Daoy (cell line): ENCODE measurements at places on chromosomes 3 and 15. TPM values are rescaled to one million over a fixed set of nuclear protein-coding genes. Genes with fewer than 3 reads are reported as not detected.

IGSF10 gene
- not detected in 2 replicates for total RNA-seq

CLDN16 gene
- 0.21 and 0.74 TPM in 2 replicates for total RNA-seq

AADACL2 gene
- not detected in 2 replicates for total RNA-seq

RTP1 gene
- not detected in 2 replicates for total RNA-seq

- no peak for DNase-seq
Measured at GRCh38 chr3:15298504-15298903, 33.9 kb downstream of the SH3BP5 start.

DNA sequence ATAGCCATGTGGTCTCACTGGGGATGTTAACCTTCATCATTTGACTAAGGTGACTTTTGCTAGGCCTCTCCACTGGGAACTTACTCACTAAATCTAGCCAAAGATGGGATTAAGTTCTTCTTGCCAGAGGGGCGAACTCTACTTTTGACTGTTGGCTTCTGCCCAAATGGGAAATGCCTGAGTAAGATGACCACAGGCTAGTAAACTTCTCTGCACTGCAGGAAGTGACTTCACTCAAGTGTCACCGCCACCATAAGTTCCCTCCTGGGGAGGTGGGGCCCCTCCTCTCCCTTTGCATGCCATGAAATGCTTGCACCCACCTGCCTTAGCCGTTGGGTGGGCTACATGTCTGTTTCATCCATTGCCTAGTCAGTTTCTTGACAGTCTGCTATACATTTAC is 388.3 kb downstream of the FEZF2 start:
- DNase-seq = peak; percentile 77

DNA sequence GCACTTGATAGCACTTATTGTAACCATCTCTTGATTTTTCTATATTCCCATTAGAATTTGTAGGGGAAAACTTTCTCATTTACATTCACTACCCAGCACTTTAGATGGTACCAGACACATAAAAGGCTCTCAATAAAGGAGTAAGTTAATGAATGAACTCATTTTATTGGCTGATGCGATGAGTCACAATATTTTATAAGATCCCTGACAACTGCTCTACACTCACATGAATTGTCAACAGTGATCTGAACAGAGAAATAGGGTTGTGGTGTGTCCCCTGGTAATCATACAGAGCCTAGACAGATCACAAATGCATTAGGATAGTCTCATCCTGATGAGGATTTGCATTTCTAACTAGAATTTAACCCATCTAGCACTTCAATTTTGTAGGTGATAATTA is 567.6 kb upstream of the ARPP21 start:
- no peak for DNase-seq

- peak; percentile 64 for DNase-seq
Measured at GRCh38 chr3:127831723-127832172, 9.4 kb upstream of the MGLL start.

- DNase-seq = no peak
Measured at GRCh38 chr3:154250291-154250690, 74.0 kb downstream of the DHX36 start.

GRCh38 chr3:122987231-122987630 is 40.3 kb downstream of the SEMA5B start:
- no peak for DNase-seq
